H54 (cell line): ENCODE measurements at places on chromosomes 13 and 19.

- no peak for DNase-seq
Measured at GRCh38 chr13:35554972-35555623, 78.6 kb upstream of the MAB21L1 start.

DNA sequence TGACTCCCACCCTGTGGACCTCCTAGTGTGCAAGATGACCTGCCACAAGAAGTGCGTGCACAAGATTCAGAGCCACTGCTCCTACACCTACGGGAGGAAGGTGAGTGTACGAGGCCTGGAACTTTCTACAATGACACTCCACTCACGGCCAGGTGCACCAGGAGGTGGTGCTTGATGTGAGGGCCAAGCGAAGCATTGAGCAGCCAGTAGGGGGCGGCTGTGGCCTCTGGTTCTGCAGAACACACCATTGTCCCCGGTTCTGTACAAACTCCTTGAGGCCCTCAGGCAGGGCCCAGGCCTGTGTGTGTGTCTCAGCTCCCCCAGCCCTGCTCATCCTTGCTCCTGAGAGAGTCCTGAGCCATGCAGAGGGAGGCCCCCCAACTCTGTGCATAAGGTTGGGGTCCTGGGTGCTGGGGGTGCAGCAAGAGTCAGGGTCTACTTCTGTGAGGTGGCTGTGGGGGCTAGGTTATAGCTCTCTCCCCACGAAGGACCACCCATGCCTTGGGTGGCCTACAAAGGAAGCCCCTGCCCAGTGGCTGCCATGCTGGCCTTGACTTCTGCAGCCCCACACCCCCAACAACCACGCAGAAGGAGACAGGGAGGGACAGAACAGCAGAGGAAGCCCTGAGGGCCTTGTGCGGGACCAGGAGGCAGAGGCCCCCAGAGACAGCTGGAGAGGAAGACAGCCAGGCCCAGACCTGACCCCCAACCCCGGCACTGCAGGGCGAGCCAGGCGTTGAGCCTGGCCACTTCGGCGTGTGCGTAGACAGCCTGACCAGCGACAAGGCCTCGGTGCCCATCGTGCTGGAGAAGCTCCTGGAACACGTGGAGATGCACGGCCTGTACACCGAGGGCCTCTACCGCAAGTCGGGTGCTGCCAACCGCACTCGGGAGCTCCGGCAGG lies 9.7 kb upstream of the USE1 start:
- no peak for DNase-seq

DNA sequence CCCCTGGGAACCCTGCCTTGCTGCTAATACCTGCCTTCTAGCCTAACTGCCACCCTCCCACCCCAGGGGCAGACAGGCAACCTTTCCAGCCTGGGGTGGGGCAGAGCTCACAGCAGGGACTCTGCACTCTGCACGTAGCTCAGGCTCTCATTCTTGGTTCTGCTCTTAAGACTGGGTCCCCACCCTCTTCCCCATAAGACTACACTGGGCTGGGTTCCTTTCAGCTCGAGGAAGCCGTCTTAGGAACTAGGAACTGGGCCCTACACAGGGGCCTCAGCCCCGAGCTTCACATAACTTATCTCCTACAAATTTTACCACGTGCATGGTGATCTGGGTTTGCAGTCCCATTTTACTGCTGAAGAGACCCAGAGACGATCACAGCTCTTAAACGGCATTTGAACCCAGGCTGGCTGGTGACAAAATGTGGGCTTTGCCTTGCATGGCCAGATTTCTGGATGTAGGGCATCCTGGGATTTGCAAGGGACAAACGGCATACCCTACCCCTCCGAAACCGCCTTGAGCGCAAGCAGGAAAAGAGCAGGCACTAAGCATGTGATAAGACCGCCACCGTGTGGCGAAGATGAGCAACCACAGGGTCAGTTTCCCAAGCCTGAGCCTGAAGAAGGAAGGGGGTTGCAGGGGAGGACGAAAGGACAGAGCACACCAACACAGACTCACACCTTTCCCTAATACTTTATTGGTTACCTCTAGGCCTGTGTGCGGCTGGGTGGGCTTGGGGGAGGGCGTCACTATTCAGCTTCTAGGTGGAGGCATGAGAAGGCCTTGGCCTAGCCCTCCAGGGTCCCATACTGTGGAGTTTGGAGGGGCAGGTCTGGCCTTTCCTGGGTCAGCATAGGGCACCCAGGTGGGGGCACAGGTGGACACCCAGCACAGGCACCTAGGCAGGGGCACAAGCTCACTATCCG lies 5.1 kb downstream of the JUNB start:
- no peak for DNase-seq

DNA sequence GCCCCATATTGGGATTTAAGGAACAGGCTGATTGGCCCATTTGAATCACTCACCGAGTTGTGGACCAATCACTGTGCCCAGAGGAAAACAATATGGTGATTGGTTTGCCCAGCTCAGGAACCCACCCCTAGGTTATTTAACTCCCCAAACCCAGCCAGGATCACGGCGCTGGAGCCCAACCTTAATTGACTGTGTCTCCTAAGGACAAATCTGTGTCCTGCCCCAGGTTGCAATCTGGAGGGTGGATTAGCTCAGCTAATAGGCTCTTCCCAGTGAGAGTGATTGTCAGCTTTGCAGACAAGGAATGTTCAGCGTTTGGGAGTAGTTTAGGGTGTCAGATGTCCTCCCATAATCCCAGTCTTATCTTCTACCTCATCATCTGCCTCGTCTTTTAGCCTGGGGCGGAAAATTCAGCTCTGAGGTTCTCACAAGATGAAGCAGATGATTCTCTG lies 3.5 kb upstream of the ZNF358 start:
- no peak for DNase-seq

- DNase-seq: no peak
Measured at GRCh38 chr13:25836574-25837336, 215.1 kb downstream of the SHISA2 start.

DNA sequence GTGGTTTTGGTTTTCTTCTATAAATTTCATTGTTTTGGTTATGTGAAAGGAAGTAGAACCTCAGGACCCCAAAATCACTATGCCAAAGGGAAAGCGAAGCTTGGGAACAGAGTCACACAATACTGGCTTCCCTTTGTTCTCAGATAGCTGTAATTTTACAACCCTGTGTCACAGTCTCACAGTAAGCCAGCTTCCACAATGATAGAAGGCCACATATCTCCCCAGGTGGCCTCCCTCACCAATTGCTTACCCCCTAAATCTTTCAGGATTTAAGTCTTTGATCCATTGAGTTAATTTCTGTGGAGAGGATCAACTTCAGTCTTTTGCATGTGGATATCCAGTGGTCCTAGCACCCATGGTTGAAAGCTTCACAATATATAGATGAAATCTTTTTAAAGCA lies 58.7 kb downstream of the SLC15A1 start:
- no peak for DNase-seq

- DNase-seq: no peak
Measured at GRCh38 chr19:55131421-55131820, 14.0 kb upstream of the PPP1R12C start.

GRCh38 chr13:110350049-110350448 lies 43.0 kb downstream of the COL4A2 start:
- no peak for DNase-seq

- no peak for DNase-seq
Measured at GRCh38 chr13:39012608-39013007, 22.0 kb upstream of the STOML3 start.

DNA sequence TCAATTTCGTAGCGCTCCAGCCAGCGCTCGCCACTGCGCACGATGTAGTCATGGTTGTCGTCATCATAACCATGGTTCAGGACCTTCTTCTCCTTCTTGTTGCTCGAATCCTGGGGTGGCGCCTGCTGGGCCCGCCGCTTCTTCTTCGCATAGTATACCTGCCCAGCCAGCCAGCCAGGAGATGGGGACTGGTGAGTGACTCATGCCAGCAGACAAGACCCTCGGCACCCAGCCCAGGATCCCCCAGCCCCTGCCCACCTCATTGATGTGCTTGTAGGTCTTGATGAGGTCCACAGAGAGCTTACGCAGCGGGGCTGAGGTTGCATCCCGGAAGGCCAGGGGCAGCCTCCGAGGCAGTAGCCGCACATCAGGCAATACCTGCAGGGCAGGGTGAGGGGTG lies 3.6 kb downstream of the DYRK1B start:
- no peak for DNase-seq

DNA sequence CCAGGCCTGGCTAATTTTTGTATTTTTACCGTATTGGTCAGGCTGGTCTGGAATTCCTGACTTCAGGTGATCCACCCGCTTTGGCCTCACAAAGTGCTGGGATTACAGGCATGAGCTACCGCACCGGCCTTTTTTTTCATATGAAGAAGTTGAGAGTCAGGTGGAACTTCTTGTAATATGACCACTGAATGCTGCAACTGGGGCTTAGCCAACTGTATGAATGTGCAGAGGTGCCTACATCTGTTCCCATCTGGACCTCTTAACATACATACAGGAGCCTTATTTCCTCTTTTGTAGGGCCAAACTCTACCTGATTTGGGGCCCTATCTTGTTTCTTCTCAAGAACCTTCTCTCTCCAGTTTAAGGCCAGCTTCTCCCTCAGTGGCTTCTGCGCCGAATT lies 11.9 kb upstream of the GGACT start:
- no peak for DNase-seq

GRCh38 chr13:27347211-27347772 lies 76.7 kb downstream of the RASL11A start:
- no peak for DNase-seq

DNA sequence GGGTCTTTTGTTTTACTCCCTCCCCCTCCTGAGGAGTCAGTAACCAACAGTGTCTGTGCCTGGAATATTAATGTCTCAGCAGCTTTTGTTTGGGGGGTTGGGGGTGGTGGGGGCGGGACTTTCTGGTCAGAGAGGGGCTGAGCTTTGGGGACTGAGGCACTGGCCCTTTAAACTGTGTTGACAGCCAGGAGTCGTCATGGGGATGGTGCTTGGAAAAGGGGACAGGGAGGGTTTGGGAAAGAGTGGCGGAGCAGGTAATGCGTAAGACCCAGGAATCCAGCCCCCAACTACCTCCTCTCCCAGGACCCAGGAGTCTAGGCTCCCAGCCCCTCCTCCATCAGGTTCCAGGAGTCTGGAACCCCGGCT lies 5.2 kb downstream of the CADM4 start:
- DNase-seq: no peak

- DNase-seq: peak; percentile 82
Measured at GRCh38 chr19:44800461-44800860, 8.4 kb upstream of the BCAM start.

GRCh38 chr19:32101206-32101605 lies 244.2 kb upstream of the ZNF507 start:
- DNase-seq: no peak

DNA sequence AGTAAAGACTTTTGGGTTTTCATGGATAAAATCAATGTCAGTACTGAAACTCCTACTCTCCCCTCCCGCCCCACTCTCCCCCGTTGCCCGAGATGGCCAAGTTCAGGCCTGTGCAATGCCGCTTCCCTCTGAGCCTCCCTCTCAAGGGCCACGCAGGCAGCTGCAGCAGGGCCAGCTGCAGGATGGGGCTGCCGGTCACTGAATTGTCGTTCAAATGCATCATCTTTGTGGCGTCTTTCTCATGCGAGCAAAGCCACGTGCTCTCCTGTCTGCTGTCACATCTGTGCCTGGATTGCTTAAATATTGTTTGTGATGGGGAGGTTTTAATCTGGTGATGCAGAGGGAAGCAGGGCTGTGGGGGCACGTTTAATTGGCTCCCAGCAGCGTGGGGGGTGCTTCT lies 26.6 kb downstream of the SHISA2 start:
- DNase-seq: no peak

GRCh38 chr13:95703576-95703975 lies 26.6 kb downstream of the DNAJC3 start:
- DNase-seq: no peak

DNA sequence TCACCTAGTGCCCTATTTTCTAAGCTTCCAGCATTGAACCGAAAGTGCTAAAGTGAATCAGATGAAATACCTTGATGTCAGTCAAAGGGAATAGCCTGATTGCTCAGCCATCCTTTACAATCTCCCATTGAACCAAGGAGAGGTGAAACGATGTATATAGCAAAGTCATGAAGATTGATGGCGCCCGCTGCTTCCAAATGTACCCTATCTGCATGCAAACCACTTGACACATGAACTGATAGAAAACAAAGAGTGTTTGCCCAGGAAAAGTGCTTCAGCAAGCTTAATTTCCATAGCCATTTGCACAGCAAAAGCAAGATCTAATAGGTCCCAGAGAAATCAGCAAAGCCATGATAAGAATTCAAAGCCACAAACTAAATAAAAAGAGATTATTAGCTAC lies 624.9 kb upstream of the PCDH9 start:
- no peak for DNase-seq

DNA sequence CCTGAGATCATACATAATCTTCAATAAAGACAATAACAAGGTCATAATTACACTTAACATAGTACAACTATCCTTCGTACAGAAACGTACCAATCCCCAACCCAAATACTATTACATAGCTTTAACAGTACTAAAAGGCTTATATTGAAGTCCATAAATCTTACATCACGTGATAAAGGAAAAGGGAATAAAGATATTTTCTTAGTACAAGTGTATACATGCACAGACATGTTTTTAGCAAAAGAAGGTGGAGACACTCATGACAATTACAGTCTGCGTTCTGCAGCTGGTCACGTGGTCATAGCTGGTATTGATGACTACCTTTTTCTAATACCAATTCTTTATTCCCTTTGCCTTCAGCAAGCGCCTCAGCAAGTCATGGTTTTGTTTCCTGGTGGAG lies 464.5 kb upstream of the SLITRK5 start:
- DNase-seq: no peak

- no peak for DNase-seq
Measured at GRCh38 chr13:92256211-92256610, 857.8 kb downstream of the GPC5 start.

GRCh38 chr19:29745253-29745652 lies 30.2 kb upstream of the C19orf12 start:
- DNase-seq: no peak

GRCh38 chr19:6925801-6926751 lies 38.7 kb downstream of the ADGRE1 start:
- DNase-seq: peak; percentile 64

- no peak for DNase-seq
Measured at GRCh38 chr13:40121722-40122121, 466.3 kb downstream of the COG6 start.

- DNase-seq: no peak
Measured at GRCh38 chr13:70203661-70204229, 95.5 kb upstream of the KLHL1 start.

DNA sequence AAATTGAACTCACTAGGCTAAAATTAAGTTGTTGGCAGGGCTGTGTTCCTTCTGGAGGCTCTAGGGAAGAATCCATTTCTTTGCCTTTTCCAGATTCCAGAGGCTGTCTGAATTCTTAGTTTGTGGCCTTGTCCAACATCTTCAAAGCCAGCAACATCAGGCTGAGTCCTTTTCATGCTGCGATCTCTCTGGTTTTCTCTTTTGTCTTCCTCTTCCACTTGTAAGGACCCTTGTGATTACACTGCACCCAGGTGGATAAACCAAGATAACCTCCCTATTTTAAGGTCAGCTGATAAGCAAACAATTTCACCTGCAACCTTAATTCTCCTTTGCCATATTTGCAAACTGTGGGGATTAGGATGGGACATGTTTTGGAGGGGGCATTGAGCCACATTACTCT lies 11.5 kb downstream of the UTP14C start:
- DNase-seq: no peak

GRCh38 chr19:35874392-35874930 lies 6.1 kb downstream of the APLP1 start:
- no peak for DNase-seq
